ENCODE measurements at places on chromosomes 3 and 15.

GRCh38 chr15:70437089-70437488 is 326.3 kb downstream of the UACA start:
- DNase-seq, result no peak

DNA sequence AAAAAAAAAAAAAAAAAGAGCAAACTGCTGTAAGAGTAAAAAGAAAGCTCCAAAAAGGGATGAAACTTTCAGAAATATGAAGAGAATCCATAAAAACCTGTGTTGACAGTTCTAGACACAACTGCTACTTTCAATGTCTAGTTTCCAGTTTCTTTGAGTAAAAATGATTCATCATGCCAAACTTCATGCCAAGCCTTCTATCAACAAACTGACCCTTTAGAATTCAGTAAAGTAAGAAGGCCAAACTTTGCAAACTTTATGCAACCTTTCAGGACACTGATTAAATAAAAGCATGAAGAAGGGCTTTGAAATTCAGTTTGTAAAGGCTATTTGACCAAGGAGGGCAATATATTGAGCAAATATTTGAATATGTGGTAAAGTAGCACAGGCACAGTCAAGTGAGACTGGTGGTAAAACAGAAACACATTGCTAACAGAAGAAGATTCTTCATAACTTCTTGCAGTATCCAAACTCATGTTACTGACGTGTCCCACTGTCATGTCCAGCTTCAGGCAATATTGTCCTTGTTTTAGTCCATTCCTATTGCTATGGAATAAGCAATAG is 56.3 kb upstream of the CFAP20DC start:
- no peak for DNase-seq

GRCh38 chr3:15535732-15536131 is 14.2 kb upstream of the COLQ start:
- DNase-seq, result no peak

DNA sequence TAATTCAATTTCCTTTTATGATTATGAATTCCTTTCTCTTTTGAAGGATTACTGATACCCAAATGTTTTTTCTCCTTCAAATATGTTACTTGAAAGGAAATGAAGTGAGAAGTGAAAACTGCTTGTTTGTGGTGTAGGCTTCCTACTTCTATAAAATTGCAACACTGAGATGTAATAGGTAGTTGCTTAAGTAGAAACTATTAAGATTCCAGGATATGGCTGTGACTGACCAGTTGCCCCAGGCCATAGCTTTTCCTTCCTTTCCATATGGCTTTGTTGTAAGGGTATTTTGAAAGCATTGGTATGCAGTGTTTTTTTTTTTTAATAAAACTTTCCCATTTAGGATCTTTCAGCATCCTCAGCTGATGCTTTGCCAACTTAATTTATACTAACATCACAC is 28.5 kb downstream of the DNAJC13 start:
- DNase-seq, result no peak

- no peak for DNase-seq
Observed at GRCh38 chr15:68434021-68434420, 2.1 kb upstream of the ITGA11 start.

DNA sequence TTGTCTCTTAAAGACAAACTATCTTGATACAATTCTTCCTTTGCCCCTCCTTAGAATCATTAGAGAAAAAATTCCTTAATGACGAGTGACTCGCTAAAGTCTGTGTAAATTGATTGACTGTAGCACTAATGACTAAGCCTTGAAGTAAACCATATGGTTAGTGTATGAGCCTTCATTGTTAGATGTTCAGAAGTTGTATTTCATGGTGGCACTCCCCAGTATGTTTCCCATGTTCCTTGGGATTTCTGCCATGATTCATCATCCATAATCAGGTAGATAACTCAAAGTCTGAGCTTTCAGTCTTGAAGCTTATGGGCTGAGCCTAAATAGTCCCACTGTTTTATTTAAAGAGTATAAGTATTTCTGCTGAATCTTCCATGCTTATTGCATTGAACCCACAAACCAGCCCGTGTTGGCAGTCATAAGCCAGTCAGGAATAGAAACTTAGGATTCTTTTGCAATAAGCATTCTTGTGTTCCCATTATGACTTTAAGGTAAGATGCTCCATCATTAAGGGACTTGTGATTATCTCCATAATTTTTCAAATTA is 371.2 kb upstream of the RARB start:
- no peak for DNase-seq

DNA sequence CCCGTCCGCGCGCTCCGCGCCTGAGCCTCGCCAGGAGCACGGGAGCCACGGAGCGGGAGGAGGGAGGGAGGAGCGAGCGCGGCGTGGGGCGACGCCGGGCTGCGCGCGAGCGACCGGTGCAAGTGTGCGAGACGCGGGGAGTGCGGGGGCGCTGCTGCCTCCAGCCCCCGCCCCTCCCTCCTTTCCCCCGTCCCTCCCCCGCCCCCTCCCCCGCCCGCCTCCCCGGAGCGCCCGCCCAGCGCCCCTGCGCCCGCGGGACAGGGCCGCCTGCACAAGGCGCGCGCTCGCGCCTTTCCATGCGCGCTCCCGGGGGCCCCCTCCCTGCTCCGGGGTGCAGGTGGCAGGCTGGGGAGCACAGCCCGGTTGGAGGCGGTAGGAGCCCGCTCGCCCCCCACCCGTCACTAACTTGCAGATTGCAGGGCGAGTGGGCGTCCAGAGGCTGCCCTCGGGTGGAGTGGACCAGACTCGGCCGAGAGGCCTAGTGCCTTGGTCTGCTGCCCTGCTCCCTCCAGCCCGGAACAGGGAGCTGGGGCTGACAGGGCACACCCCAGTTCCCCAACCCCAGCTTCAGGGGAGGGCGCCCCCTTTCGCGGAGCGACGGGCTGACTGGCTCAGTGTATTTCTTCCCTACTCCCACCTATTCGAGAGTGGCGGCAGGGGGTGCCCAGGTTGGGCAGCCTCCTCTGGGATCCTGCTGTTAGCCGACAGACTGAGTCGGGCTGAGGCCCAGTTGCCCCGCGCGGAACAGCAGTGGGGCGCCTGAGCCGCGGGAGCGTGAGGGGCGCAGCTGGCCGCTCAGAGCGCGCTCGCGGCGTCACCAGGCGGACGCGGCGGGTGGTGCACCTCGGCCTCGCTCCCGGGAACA is at the start of gene WNT7A:
TSS of gene WNT7A (minus strand) at position 126 of the 865 bp plus-strand sequence. CDS start 255 bp downstream, outside the sequence.
- DNase-seq, result peak; percentile 55

DNA sequence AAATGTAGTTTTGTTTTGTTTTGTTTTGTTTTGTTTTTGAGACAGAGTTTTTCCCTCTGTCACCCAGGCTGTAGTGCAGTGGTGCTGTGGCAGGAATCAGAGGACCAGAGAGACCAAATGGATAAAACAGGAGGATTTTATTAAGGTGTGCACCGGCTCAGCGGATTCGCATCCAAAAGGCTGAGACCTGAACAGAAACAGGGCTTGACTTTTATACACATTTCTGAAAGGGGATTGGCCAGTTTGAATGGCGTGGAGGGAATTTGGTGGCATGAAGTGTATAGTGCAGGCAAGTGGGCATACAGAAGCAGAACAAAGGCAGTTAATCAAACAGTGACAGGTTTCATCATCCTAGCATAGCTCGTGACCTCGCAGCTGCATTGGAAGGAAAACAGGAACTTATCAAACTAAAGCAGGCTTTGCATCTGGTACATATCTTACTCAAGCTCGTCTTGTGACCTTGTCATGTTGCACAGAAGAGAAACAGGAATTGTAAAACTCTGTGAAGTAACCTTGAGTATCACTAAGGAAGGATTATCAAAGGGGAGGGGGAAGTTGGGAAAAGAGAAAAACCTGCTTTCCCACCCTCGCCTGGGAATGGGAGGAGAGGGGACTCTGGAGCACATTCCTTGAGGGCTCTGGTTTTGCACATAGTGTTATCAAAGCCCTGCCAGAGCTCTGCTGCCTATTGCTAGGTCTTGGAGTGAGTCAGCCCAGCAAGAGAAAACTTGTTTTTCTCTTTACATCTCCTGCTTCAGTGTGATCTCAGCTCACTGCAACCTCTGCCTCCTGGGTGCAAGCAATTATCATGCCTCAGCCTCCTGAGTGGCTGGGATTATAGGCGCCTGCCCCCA is 38.5 kb downstream of the C3orf62 start:
- DNase-seq, result peak; percentile 44

DNA sequence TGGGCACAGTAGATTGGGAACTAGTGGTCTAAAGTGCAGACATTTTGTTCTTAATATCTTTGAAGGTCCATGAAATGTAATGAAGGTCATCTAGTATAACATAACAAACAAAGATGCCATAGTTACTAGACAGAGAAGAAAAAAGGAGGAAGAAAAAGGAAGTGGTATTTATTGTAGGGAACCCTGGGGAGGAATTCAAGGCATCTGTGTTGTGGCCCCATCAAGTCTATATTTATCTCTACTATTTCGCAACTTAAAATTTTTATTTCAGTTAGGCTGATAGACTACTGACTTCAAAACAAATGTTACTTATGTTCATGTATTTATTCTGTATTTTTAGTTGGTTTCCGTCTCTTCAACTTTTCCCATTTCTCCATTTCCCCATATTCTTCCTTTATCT is 48.9 kb upstream of the ZDHHC23 start:
- no peak for DNase-seq

All from CD4-positive, alpha-beta T cell treated with Interferon gamma for 1 hour (primary cell).